ENCODE measurements at places on chromosomes 7 and 10. TPM values are rescaled to one million over a fixed set of nuclear protein-coding genes. Genes with fewer than 3 reads are reported as not detected.

The AQP1 gene
- 6.4 TPM for total RNA-seq

The ACSM6 gene
- total RNA-seq: not detected

The ARHGEF5 gene
- 0.66 TPM for total RNA-seq

The ZRANB1 gene
- total RNA-seq: 24.1 TPM

The ZNF804B gene
- not detected for total RNA-seq

The GCK gene
- total RNA-seq: 0.39 TPM

The ASNS gene
- 8.5 TPM for total RNA-seq

The EXOC6 gene
- total RNA-seq: 228 TPM

The ZNF273 gene
- 3.3 TPM for total RNA-seq

Data from pulmonary artery endothelial cell (primary cell).